ENCODE measurements at places on chromosomes 5 and 9.

GRCh38 chr5:2201832-2202231, 319.1 kb upstream of the IRX4 start:
- no peak for DNase-seq

- DNase-seq: no peak
Observed at GRCh38 chr9:37381094-37381741, 41.3 kb upstream of the GRHPR start.

GRCh38 chr9:109176386-109176785, 9.3 kb upstream of the FRRS1L start:
- DNase-seq: no peak

DNA sequence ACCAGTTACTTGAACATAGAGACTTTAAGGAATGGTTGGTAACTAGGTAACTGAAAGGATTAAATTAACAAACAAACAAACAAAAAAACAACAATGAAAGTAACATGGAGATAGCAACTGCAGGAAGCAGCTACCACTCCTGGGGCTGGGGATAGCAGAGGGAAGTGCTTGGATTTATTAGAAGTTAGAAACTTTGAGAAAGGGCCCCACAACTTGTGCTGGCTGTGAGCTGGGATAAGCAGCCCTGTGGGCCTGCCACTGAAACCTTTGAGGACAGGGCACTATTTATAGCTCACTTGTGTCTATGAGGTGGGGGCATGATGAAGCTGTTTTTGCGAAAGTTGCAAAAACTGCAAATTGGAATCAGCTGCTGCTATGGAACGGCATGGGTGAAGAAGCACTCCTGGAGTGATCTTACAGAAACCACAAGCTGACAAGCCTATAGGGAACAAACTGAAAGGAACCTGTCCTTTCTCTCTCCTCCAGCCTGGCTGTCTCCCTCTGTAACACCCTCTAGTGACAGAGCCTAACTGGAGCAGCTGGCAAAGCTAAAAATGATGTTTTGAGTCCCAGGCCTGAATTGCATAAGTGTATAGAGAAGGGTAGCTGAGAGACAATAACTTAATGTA, 91.4 kb upstream of the RANBP6 start:
- no peak for DNase-seq

GRCh38 chr9:77865385-77866047, 166.1 kb downstream of the GNAQ start:
- no peak for DNase-seq
